ENCODE measurements at places on chromosomes 12 and 14.
A peak's percentile ranks its signal among the peaks of the same experiment; 100 is the strongest.

DNA sequence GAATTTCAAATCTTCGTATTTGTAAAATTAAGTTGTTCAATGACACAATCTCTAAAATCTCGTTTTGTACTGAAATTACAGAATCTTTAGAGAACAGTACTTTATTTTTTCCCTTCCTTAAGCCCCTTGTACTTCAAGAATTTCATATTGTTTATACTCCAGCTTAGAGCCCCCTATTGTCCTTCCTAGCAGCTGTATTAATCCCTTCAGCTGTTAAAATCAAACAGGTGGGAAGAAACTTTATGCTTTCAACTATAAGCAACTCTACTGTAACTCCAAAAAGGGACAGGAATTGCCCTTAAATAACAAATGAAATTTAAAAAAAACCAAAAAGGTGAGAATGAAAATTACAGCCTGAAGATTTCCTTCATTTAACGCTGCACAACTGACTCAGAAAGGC lies 1.7 kb downstream of the NACA start:
- no peak for DNase-seq

DNA sequence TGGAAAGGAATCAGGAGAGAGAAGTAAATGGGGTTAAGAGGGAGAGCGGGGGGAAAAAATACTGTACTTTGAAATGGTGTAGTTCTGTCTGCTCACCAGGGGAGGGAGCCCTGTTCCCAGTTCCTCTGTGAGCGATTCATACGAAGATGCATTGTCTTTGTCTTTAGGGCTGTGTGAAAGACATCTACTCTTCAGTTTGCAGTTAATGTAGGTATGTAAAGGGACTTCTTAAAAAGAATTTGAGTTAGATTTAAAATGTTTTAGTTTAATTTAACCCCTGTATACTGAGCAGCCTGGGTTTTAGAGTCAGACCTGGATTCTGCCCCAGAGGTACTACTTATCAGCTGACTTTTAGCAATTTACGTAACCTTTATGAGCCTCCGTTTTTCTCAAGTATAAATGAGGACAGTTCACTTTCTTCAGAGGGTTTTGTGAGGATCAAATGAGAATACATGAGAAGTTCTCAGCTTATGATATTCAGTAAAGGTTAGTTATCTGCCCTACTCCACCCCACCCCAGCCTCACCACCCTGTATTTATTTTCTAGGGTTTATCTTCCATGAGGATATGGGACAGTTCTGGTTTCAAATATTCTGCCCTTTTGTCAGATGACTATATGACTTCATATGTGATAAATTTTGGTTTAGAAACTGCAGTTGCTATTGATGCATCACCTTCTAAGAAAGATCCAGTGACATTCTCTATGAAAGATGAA lies 82.5 kb upstream of the EVL start:
- peak; percentile 53 for DNase-seq

- no peak for DNase-seq
These were observed 496 bp upstream of the ISCU start for GRCh38 chr12:108561852-108562347.

GRCh38 chr14:33560718-33561431 lies 390.0 kb downstream of the EGLN3 start:
- DNase-seq = no peak

DNA sequence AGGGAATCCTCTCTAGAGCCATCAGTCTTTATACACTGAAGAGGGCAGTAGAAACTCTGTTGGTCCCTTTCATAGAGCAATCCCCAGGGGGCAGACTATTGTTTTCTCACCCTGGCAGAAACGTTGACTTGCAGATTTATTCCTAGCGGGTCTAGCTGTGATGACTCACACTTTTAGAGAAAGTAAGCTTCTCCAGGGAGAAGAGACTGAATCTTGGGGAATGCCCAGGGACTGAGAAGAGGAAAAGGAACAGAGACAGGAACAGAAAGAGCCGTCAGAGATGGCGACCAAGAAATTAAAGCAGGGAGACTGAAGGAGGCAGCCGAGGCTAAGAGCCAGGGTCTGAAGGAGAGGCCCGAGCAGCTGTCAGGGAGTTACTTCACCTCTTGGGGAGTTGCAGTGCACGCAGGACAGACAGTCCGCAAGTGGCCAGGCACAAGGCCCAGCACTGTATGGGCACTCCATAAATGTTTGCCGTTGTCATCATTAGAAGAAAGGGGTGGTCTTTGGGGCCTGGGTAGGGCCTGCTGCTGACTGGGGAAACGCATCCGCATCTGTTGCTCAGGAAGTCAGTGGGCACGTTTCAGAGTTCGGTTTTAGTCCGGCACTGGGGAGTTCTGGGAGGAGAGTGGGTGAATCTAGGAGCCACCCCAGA lies 13.0 kb downstream of the PLEKHG6 start:
- no peak for DNase-seq

DNA sequence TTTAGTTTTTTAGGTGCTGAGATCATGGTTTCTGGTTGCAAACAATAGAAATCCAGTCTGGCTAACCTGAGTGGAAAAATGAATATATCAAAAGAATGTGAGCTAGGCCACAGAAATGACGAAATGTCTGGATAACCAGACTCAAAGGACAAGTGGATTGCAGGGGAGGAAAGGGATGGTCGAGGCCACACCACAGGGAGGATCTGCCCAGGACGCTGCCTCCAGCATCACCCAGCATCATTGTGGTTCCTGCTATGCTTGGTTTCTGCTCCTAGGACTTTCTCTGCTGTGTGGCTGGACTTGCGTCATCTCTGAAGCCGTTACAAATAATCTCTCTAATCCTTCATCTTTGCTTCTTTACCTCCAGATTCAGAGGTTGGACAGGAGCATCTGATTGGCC lies 80.4 kb downstream of the TTC8 start:
- no peak for DNase-seq

DNA sequence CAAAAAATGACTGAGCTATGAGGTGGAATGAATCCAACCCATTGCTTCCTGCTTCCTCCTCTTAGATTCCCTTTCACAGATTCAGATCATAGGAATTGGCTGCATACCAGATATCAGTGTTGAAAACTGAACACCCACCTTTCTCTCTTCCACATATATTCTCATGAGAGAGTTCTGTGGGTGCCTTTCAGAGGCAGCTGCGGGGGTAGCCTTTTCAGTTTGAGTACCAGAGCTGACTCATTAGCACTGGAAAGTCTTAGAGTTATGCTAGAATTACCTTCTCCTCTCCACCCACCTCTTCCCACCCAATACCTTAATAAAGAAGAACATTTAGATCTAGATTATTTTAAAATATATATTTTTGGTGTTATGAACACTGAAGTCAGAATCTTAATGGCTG lies 495.4 kb upstream of the SEL1L start:
- DNase-seq = no peak

DNA sequence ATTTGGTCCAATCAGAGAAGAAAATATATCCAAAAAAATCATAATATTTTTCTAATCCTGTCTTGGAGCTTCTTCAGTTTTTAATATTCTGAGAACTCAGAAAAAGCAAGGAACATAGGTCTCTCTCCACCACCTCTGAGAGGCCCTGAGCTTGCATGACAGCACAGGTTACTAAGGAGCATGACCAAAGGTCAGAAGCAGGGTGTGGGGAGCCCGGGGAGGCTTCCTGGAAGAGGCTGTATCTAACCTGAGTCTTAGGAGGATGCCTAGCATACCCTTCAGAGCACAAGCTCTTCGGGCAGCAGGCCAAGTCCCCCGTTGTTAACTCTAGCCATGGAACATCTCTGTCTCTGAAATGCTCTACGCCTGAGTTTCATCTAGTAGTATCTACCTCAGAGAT lies 15.7 kb upstream of the STON2 start:
- no peak for DNase-seq

DNA sequence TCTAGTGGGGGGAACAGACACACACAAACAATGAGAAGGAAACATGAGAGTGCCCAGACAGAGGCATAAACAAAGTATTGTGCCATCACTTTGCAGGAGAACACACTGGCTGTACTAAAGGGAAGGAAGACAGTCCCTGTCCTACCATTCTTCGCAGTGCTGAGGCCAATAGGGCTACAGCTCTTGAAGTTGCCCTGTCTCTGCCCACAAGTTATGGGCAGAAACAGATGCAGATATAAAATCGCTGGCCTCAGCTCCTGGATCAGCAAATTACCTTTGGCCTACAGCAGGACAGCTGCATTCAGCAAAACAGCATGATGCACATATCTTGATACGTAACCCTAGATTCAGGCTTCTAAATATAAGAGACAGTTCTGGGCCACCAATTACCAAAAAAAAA lies 23.0 kb upstream of the PRKAB1 start:
- no peak for DNase-seq

GRCh38 chr12:26704684-26705460 lies 128.1 kb downstream of the ITPR2 start:
- DNase-seq = no peak

- DNase-seq = no peak
These were observed 293.1 kb downstream of the CACNA1C start for GRCh38 chr12:2345902-2346301.

DNA sequence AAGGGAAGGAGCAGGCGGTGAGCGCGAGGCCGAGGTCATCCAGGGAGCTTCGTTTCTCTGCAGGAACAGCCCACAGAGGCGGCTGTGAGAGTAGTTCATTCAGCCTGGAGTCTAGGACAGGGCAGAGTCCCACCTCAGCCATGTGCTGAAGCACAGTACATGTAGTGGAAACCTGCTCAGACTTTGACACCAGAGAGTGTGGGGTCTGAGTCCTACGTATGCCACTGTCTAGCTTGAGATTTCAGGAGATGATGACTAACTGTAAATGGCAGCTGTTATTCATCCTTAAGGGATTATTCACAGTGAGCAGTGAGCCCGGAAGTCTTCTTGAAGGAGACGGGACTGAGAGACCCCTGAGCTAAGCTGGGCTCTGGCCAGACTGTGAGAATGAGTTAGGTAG lies 938 bp upstream of the SLC6A13 start:
- DNase-seq = no peak

DNA sequence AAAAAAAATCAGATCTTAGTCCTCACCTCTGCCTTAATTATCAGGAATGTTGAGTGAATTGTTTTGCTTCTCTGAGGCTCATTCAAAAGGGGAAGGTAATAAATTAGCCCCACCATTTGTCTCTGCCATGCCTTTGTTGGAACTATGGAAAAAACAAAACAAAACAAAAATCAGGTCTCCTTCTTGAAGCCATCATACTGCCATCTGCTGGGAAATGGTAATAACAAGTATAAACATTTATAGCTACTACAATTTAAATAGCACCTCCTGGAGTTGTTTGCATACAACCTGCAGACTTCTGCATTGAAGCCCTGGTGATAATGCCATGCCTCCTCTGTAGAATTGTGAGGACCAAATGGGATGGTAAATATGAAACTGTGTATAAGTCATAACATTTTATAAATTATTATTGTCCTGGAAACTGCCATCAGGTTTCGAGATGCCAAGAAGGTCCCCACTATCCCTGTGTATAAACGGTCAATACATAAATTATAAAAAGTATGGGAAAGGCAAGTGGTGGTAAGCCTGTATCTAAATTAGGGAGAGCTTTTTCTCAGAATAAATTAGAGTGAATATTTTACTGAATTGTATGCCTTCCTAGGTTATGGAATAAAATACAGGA lies 87.2 kb upstream of the FGD4 start:
- no peak for DNase-seq

DNA sequence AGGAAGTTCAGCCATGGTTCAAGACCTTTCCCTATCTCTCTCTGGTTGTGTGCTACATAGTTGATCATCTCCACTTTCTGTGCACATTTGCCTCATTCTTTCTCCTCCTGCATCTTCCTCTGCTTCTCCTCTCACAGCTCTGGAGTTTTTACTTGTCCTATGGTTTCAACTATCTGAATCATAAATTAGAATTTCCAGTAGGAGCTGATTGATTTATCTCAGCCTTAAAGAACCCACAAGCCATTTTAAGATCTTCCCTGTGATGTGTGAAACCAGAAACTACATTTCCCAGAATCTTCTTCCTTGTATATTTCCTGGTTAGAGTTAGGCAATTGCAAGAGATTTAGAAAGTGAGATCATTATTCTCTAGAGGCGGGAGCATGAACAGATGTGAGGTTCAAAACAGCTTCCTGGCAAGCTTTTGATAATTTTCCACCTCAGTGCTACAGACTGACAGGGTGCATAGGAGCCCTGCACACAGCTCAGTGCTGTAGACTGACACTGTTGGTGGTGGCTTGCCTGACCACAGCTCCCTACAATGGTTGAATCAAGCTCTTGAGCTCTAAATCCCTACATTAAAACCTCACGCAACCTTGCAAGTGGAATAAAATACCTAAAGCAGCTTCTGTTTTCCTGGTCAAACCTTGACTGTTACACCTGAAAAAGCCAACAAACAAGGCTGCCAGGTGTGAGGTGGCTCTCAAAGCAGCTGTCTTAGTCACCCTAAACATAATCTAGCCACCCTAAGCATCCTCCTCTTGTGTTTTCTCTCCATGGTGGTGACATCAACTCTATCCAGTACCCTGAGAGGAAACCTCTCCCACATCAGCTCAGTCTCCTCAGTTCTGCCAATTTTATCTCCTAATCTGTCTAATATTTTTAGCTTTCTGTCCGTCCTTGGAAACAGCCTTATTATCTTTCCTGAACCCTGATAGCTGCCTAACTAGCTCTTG lies 21.5 kb upstream of the IFNG start:
- DNase-seq = no peak

DNA sequence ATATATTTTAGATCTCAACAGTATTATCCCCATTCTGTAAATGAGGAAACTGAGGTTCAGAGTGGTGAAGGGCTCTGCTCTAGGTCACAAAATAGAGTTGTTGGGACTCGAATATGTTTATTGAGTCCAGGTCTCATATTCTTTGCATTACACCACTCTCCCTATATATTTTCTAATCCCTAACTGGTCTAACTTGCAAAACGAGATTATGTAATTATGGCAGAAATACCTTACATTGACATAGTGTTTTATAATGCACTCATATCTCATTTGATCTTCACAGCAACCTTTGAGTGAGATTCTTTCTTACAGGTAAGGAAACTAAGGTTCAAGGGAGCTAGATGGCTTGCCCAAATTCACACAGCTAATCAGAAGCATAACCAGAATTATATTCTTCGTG lies 106.9 kb upstream of the LRIG3 start:
- DNase-seq = no peak

GRCh38 chr14:32400480-32400879 lies 71.4 kb downstream of the AKAP6 start:
- DNase-seq = no peak

- no peak for DNase-seq
These were observed 142.2 kb downstream of the BMP4 start for GRCh38 chr14:53814392-53814791.

- no peak for DNase-seq
These were observed 109.0 kb downstream of the STAB2 start for GRCh38 chr12:103696101-103696500.

DNA sequence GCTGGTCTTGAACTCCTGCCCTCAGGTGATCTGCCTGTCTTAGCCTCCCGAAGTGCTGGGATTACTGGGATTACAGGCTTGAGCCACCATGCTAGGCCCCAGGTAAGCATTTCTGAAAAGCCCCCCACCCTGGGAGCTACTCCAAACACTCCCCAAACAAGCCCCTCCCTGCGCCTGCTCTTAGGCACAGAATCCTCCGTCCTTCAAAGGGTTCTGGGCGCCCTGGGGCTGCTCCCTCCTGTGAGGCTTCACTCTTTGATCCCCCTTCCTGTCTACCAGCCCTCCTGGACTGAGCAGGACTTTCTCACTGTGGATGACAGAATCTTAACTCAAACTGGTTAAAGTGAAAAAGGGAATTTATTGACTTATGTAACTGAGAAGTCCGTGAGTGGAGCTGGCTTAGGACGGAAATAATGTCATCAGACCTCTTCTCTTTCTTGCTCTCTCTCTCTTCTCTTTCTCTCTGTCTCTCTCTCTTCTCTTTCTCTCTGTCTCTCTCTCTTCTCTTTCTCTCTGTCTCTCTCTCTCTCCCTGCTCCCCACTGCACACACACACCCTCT lies 66.9 kb upstream of the CLMN start:
- DNase-seq = no peak

GRCh38 chr14:64736271-64737169 lies 32.3 kb downstream of the PLEKHG3 start:
- DNase-seq = peak; percentile 76

GRCh38 chr12:85509857-85510256 lies 229.8 kb downstream of the ALX1 start:
- no peak for DNase-seq
